ENCODE measurements at places on chromosomes 12 and 14.

DNA sequence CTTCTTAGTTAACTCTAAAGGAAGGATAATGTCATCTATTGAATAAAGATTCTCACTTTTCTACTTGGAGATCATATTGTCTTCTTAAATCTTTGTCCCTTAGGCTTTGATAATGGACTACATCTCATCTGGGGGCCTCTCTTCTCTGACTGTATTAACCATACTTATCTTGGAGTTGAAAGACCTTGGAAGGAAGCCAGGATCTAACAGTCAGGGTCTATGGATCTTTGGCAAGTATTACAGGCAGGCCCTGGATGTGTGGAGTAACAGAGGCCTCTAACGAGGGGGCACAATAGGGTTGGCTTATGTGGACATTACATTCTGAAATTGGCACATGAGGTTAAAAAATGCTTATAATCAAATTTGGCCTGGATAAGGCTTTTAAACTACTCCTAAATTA, 513.8 kb downstream of the NRXN3 start:
- no peak for DNase-seq

DNA sequence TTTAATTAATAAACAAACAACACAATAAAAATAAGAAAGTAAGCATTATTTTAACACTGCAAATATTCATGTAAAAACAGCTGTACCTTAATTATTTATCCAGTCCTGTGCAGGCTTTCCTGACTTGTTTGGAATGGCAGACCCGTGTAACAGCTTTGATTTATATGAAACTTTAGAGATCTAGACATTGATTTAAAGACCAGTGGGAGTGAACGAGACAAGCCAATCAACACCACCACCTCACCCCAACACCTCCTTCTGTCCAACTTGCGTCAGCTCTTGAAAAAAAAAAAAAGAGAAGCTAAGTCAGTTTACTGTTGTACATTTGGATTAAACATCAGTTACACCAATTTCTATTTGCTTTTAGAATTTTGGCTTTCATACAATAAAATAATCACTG, 22.3 kb downstream of the SLC38A4 start:
- no peak for DNase-seq

GRCh38 chr14:75515629-75515996, 6.7 kb upstream of the BATF start:
- DNase-seq = peak; percentile 70

- no peak for DNase-seq
These were observed 2.8 kb downstream of the PTMS start for GRCh38 chr12:6768990-6769389.

DNA sequence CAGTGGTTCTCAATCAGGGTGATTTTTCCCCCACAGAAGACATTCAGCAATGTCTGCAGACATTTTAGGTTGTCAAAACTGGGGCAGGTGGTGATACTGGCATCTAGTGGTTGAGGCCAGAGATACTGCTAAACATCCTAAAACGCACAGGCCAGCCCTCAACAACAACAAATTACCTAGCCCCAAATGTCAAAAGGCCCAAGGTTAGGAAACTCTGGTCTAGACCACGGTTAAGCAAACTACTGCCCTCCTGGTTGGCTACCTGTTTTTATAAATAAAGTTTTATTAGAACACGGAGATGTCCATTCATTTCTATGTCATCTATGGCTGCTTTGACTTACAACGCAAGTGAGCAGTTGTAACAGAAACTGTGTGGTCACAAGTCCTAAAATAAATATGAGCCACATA, 186.7 kb downstream of the EFCAB11 start:
- DNase-seq = no peak

DNA sequence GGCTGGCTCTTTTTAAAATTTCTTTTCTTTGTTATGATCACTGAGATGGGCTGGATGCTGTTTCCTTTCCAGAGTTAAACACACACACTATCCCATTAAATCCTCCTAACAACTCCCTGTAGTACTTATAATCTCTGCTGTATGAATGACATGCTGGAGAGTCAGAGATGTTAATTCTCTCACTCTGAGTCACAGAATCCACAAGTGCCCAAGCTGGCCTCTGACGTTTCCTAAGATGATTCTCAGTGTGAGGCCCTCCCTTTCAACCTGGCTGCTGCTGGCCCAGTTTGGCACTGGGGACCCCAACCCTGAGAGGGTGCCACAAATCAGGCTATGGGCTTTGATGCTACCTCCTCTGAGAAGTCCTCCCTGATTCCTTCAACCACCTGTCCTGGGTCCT, 5.4 kb downstream of the NOS1 start:
- DNase-seq = no peak

DNA sequence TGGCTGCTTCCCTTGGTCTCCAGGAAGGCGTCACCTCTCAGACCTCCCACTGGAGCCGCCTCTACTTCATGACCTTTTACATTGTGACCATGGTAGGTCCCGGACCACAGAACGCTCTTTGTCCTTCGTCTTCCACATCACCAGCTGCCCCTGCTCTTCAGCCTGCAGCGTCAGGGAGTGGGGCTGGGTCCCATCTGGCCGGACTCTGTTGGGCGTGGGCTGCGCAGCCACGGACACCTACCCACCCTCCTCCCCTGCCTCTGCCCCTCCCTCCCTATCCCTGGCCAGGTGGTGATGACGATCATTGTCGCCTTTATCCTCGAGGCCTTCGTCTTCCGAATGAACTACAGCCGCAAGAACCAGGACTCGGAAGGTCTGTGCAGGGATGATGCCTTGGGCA, 43.3 kb downstream of the SLC8B1 start:
- no peak for DNase-seq

DNA sequence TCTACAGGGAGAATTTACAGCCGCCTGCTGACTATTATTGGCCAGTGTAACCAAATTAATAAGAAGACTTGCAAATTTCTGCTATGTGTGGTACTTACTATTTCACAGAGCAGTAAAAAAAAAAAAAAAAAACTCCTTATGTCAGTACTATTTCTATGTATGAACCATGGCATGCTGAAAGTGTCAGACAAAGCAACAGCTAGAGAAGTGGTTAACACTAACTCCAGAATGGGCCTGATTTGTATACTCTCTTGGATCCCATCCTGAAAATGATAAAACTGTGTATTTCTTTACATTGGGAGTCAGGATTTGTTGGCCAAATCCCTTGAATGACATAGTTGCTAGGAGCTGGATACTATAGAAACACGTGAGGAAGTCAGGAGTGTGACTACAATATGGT, 416.8 kb downstream of the EGLN3 start:
- DNase-seq = no peak

GRCh38 chr12:117076410-117077372, 22.5 kb downstream of the TESC start:
- no peak for DNase-seq

DNA sequence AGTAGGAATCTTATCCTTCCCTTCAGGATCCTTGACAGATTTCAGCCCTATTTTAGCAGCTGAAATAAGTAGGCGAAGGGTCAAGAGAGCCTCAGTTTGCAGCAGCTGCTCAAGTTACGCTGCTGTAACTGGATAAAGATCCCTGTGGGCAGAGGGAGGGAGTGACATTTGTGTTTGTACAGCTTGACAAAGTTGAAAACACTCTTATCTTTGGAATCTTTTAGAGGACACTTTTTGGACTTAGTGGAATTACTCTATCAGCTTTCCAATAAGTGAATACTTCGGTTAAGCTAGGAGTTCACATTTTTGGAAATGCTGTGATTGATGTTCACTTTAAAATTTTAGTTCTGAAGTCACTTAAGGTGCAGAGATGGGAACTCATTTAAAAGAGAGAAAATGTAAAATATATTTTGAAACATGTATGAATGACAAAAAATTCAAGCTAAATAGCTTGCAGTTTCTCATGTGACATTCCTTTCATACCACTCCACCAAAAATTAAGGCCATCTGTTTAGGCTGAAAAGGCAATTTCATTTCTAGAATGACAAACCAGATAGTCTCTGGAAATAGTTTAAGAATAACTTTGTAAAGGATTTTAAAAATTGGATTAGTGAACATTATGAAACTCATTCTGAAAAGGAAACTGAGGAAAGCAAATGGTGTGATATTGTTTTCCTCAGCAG, 55.2 kb downstream of the SLC38A4 start:
- no peak for DNase-seq

DNA sequence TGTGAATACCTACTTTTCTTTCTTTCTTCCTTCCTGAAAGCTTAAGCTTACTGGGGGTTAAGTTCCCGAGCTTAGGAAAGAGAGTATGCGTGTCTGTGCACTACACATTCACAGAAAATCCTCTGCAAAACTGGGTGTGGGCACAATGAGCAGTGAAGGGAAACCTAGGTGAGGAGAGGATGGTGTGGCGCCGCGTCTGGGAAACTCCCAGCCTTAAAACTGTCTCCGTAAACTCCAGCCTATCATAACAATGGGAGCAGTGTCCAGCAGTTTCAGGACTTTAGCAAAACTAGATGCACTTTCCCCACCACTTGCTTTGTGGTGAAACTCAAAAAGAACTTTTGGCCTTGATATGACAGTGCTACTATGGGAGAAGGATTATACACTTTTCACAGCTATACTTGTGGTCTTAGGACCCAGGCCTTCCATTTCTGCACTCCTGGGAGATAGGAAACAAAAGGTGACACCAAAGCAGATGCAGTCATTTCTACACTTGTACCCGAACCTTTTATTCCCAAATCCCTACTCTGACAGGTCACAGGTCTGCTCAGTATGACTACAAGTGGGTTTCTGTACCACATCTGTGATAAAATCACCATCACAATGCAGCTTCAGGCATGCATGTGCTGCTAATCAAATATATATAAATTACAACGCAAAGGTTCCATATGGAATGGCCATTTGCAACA, 10.4 kb downstream of the AKAP5 start:
- DNase-seq = no peak

DNA sequence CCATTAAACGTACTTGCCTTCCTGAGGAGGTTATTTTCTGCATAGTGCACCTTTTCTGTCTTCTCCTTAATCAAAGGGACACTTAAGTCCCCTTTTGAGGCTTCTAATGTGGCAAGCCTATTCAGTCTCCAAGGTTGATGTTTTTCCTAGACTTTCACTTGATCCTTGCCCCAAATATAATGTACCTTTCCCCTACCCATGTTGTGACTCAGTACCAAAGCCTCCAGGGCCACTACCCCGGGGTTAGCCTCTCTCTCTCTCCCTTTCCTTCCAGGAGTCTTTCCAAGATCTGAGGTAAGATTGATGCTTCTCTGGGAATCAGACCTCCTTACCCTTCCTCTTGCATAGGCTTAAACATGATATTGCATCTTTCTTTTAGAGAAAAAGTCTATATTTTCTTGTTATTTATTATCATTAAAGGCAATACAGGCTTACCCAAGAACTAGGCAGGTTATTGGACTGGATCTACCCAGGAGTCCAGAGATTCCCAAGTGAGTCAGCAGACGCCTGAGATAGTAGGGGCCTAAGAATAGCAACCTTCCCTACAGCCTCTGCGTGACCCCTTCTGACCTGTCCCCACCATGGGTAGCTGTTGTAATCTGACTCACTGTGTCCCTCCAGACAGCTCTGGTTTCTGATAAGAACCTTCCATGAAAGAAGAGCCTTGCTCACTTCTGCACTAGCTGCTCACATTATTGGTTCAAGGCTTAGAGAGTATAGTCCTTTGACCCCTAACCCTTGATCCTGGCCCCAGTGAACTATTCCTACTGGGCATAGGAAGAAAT, 172.9 kb downstream of the ZFP36L1 start:
- no peak for DNase-seq

DNA sequence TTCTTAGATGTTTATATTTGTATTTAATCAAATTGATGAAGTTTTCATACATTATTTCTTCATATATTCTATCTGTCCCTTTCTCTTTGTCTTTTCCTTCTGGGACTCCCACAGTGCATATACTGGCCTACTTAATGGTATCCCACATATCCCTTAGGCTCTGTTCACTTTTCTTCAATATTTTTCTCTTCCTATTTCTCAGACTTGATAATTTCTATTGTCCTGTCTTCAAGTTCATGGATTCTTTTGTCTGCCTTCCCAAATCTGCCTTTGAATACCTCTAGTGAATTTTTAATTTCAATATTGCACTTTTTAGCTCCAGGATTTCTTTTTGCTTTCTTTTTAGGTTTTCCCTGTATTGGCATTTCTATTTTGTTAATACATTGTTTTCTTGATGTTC, 33.4 kb downstream of the IFT81 start:
- DNase-seq = no peak

DNA sequence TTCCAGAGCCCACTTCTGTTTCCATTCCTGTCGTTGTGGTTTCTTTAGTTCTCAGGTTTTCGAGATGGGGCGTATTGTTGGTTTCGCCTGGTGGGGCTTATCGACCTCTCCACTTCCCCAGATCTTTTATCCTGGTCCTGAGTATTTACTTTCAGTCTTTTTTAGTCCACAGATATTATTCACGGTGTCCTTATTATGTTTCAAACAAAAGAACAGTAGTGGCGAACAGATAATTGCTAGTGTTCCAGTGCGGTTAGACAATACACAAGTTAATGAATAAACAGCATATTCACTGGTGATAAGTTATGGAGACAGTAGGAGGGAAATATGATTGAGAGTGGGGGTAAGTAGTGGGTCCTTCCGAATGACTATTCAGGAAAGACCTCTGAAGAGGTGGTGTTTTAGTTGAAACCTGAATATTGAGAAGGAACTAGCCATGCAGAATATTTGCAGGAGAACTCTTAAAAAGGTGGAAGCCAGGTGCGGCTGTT, 668 bp downstream of the TMEM260 start:
- no peak for DNase-seq

GRCh38 chr12:95789126-95790032, 1.2 kb downstream of the NTN4 start:
- peak; percentile 76 for DNase-seq

DNA sequence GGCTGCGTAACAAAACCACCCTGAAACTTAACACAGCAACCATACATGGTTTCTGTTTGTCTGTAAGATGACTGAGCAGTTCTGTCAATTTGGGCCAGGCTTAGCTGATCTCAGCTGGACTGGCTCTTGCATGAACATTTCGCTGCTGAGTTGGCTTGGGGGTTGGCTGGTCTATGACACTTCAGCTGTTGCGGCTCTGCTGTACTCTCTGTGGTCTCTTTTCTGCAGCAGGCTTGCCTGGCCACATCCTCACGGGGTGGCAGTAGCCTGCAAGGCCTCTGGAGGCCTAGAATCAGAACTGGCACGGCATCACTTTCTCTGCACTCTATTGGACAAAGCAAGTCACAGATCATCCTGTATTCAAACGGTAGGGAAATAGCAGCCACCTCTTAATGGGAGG, 216.2 kb downstream of the BCL11B start:
- no peak for DNase-seq

- no peak for DNase-seq
These were observed 28.9 kb downstream of the ABCC9 start for GRCh38 chr12:21912318-21912717.

DNA sequence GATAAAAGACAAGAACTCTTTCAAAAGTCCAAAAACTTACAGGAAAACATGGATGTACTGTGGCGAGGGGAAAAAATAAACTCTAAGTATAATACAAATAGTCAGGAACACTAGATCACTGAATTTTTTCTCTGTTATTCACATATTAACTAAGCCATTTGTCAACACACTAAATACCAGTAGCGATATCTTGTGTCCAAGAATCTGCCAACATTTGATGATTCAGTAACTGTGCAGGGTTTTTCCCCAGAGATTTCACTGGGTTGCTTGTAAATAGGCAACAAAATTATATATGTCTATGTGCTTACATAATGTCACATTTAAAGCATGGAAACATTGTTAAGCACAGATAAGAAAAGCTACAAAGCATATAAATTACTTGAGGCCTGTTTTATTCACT, 205.9 kb downstream of the KIF21A start:
- no peak for DNase-seq

- DNase-seq = no peak
These were observed 48.7 kb downstream of the PSMA6 start for GRCh38 chr14:35340616-35341453.

- no peak for DNase-seq
These were observed 4.7 kb upstream of the EPYC start for GRCh38 chr12:91009319-91009950.
